NCI-H2081 (cell line): ENCODE measurements at places on chromosomes 3 and 15.

- DNase-seq: no peak
These were observed 3.2 kb downstream of the CD276 start for GRCh38 chr15:73687351-73687750.

DNA sequence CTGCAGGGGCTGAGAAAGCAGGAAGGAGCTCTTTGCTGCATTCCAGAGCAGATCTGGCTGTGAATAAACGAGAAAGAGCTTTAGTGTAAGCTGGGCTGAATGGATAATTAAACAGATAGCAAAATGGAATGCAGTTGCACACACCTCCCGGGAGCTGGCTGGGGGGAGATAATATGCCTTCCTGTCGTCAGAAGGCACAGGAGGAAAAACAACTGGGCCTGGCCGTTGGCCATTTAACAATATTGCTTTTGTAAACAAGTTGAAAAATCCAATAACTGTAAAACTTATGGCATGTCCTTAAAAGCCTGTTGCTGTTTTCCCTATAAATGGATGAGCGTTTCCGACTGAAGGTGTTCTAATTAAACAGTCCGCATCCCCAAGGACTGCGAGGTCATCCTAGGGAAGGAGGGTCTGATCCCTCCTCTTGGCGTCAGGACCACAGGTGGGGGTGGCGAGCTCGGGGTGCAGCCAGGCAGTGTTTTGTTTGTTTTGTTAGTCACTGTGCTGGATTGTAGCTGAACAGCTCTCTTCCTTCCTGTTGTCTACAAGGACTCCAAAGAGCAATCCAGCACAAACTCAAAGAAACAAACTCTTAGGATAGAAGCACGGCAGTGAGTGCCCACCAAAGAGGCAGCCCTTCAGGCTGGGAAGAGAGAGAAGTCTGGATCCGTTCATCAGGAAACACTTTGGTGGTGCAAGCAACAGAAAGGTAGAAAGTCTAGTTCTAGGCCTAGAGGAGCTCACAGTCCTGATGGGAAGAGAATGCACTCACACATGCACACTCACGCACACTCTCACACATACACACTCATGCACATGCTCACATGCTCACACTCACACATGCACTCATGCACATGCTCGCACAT, 133.4 kb upstream of the SMAD3 start:
- DNase-seq: no peak

- peak; percentile 89 for DNase-seq
These were observed 26.7 kb downstream of the SCG3 start for GRCh38 chr15:51708013-51708412.

DNA sequence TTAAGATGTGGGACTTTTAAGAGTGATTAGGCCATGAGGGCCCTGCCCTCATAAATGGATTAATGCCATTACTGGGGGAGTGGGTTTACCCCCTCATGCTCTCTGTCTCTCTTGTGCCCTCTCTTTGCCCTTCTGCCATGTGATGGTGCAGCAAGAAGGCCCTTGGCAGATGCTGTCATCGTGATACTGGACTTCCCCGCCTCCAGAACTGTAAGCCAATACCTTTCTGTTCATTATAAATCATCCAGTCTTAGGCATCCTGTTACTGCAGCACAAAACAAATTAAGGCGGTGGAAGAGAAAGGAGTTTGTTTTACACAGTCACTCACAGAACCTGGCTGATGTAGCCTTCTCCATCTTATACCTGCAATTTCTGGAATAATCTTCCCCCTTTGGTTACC, 360.3 kb upstream of the TBL1XR1 start:
- DNase-seq: no peak

DNA sequence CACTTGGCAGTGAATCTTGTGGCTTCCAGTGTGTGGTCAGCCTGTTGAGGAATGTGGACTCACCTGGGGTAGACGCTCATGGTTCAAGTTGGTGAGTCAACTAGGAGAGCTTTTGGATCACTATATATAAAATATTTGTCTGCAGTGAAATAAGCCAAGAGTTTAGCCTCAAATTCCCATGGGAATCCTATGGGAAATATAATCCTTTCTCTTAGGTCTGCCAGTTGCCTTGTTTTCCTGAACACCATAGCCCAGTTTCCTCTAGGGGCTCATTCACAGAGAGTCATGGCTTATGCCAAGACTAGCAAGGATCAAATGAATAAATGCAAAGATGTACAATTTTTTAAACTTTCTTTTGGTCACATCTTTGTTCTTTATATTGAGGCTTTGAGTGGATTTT, 100.1 kb upstream of the NPHP3 start:
- DNase-seq: no peak

DNA sequence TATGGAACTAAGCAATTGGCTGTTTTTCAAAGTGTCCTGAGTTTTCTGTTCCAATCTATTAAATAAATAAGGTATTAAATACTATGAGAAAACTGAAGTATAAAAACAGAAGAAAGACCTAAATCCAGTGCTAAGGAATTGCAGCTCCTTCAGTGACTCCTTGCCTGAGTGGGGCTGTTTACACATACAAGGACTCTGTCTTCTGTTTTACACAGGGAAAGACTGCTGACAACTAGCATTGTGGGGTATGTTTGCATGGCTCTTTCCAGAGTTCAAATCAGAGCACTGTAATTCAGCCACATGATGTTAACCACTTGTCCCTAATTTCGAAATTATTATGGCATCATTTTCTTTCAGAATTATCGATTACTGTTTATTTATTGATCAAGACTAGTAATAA, 31.3 kb upstream of the MEIS2 start:
- DNase-seq: no peak

- DNase-seq: no peak
These were observed 494.5 kb downstream of the DIPK2A start for GRCh38 chr3:144466114-144466513.

- DNase-seq: no peak
These were observed 16.0 kb downstream of the FBLN2 start for GRCh38 chr3:13564751-13565560.

GRCh38 chr3:44442596-44443309, 34.7 kb downstream of the ZNF445 start:
- no peak for DNase-seq

GRCh38 chr3:177210744-177211502, 13.6 kb upstream of the TBL1XR1 start:
- DNase-seq: no peak

DNA sequence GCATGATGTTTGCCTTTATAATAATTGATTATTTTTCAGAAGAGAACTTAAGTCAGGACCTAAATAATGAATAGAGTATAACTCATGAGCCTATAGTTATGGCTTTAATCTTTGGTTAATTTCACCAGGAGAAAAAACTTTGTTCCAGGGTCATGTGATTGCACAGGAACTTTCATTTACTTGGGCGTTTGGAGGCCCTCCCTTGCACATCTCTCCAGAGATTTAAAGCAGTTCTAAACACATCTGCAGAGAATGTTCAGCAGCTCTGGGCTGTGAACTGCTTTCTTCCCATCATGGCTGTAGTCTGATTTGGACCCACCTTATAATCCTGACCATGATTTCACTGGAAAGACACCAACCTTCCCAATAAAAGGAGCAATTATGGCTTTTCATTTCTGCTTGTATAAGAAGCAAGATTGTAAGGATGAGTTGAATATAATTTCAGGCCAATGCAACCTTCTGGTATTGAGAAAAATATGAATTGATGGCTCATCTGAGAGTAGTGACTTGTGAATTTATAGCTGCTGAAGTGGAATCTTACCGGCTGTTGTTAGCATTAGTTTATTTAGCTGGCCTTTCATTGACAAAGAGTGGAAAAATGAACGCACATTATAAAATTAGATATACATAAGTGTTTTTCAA, 80.9 kb upstream of the PRTG start:
- no peak for DNase-seq

GRCh38 chr15:83973816-83974215, 261.8 kb upstream of the GOLGA6L4 start:
- no peak for DNase-seq

DNA sequence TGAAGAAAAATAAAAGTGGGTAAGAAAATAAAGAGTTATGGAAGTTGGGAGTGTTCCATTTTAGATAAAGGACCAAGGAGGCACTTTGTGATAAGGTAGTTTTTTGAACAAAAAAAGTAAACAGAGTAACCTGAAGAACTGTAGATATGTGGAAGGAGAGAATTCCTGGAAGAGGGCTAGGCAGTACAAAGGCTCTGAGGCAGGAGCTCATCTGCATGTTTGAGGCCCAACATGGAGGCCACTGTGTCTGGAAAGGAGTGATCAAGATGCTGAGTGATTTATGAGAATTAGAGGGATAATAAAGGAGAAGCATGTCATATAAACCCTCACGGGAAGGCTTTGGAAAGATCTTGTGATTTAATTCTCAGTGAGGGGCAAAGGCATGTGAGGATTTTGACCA, 126.5 kb downstream of the DTWD1 start:
- DNase-seq: no peak

- no peak for DNase-seq
These were observed 7.5 kb downstream of the SETD2 start for GRCh38 chr3:47156396-47156795.

- no peak for DNase-seq
These were observed 294.7 kb upstream of the MEIS2 start for GRCh38 chr15:37395100-37395468.

DNA sequence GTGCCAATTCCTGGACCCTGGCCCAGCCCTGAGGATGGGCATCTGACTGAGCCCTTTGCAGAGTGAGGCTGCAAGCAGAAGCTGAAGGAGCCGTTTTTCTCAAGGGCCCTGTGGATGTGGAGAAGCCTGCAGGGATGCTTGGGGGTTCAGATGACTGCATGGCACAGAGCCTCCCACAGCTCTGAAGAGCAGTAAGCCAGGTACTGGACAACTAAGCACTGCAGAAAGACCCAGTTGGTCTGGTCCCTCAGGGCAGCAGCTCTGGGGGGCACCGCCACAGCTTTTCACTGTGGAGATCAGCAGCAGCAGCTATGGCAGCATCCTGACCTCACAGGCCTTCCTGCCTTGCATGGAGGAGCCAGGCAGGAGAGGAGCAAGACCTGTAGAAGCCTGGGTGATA, 67.6 kb downstream of the CRYGS start:
- DNase-seq: no peak

DNA sequence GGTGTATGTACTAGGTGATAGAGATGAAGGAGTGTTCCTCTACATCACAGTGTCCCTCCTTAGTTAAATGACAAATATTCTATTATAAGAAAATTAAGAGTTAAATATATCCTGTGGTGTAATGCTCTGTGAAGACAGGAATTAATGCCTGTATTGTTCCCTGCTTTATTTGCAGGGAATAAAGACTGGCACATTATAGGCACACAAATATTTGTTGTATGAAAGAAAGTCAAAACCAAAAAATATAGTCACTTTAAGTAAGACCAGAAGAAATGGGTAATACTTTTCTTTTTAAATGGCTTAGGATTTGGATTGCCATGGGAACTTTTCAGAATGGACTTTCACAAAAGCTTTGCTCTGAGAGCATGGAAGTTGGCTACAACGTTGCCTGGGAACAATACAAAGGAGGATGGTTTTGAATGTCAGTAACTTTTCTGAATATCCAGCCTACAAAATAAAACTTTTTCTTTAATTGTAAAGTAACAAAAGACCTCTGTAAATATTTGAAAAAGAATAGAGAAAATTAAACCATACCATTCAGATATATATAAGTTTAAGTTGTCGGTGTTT, 158.0 kb upstream of the P2RY1 start:
- DNase-seq: no peak

DNA sequence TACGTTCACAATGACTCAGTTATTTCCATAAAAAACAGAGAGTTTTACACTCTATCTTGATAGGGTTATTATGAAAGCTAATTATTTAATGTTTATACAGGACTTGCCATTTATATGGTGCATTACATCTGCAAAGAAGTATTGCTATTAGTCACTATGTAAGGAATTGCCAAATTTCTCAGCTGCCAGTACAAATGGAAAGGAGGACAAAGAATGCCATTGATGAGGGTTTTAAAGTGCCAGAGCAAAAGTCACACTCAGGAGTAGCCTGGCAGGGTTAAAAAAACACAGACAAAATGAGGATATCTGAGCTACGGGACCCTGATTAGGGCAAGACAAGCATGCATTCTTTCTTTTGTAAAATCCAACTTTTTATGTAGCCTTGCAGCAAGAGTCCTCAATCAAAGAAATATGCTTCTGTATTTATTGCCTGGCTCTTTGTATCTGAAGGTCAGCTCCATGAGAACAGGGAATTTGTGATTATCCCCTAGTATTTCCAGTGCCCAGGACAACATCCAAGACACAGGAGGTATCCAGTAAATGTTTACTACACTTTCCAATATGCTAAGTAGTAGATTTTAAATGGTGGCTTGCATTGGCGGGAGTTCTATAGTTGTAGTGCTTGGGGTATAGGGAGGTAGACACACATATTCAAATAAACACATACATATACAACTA, 1013.6 kb downstream of the ROBO1 start:
- no peak for DNase-seq

- DNase-seq: no peak
These were observed 68.0 kb downstream of the ATP2B2 start for GRCh38 chr3:10437272-10437994.

- no peak for DNase-seq
These were observed 168.9 kb upstream of the RGMA start for GRCh38 chr15:93257920-93258319.

GRCh38 chr3:194672876-194673275, 885 bp upstream of the LSG1 start:
- no peak for DNase-seq

GRCh38 chr15:96413657-96414056, 83.2 kb downstream of the NR2F2 start:
- DNase-seq: no peak

- no peak for DNase-seq
These were observed 1442.2 kb upstream of the ALCAM start for GRCh38 chr3:103924544-103924943.

- no peak for DNase-seq
These were observed 4.8 kb downstream of the MESD start for GRCh38 chr15:80984856-80985255.

- no peak for DNase-seq
These were observed 45.1 kb upstream of the C15orf39 start for GRCh38 chr15:75156326-75157215.

- peak; percentile 54 for DNase-seq
These were observed 229.3 kb upstream of the UBE2E1 start for GRCh38 chr3:23576379-23576959.

- DNase-seq: no peak
These were observed 973 bp upstream of the ITPKA start for GRCh38 chr15:41492597-41493204.

- DNase-seq: no peak
These were observed 483.9 kb downstream of the RBMS3 start for GRCh38 chr3:29764603-29765254.

- no peak for DNase-seq
These were observed 10.6 kb downstream of the CEMIP start for GRCh38 chr15:80789796-80790195.

GRCh38 chr3:31170932-31171670, 276.6 kb upstream of the GADL1 start:
- DNase-seq: no peak

GRCh38 chr3:112327371-112327951, 5.5 kb upstream of the CD200 start:
- peak; percentile 67 for DNase-seq

- DNase-seq: no peak
These were observed 19.4 kb upstream of the DCUN1D1 start for GRCh38 chr3:182999767-183000166.

GRCh38 chr15:92683511-92683834, 27.9 kb upstream of the FAM174B start:
- DNase-seq: peak; percentile 69

- DNase-seq: no peak
These were observed 88.7 kb downstream of the SEMA6D start for GRCh38 chr15:47806008-47806407.
